ENCODE measurements at places on chromosomes 1 and 21. TPM values are rescaled to one million over a fixed set of nuclear protein-coding genes. Genes with fewer than 3 reads are reported as not detected.

DNA sequence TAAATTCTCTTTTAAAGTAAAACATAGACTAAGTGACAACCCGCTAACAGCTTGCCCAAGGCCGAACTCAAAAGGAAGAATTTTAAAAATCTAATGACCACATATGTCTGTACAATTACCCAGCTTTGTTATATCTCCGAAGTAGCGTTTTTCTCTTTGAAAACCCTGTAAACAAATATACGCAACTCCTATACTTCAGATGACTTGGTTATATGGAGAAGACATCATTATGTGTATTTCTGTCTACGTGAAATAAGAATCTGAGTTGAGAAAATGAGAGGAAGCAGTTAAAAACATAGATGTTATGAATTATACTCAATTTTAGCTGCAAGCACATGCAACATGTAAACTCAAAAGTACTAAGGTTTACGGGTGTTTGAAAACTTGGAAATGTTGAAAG is 2.0 kb downstream of the PBX1 start:
- H3K27me3 ChIP-seq = no peaks in the 10 kb centered on the region
- H3K36me3 ChIP-seq = no peaks in the 10 kb centered on the region
- peak overlapping the region; percentile 82 for H3K4me3 ChIP-seq
- no peak for DNase-seq

The ESRRG gene
- total RNA-seq = not detected

DNA sequence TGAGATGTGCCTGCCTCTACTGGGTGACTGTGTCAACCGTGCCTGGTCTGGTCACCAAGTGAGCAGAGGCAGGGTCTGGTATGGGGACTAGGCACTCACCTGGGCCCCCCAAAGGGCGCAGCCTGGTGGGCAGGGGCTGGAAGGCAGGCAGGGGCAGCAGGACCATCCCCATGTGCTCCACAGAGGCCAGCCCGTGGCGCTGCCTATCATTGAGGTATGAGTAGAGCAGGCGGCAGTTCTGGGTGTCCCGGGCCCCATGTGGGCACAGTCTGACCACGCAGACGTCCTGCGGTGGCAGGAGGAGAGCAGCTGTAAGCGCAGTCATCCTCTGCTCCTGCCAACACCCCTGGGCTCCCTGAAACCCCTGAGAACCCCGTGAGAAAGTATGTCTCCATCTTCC is 23.7 kb downstream of the SPOCD1 start:
- no peak overlapping the region for H3K4me3 ChIP-seq
- H3K27me3 ChIP-seq = no peaks in the 10 kb centered on the region
- H3K36me3 ChIP-seq = no peaks in the 10 kb centered on the region
- DNase-seq = no peak
- H3K27ac ChIP-seq = no peak overlapping the region

The TNFRSF18 gene
- 1.1 TPM for total RNA-seq

GRCh38 chr21:18522181-18522972 is 118.8 kb upstream of the TMPRSS15 start:
- H3K4me1 ChIP-seq = no peaks in the 10 kb centered on the region
- H3K4me3 ChIP-seq = no peak overlapping the region
- H3K36me3 ChIP-seq = no peaks in the 10 kb centered on the region
- no peaks in the 10 kb centered on the region for H3K27me3 ChIP-seq
- no peak overlapping the region for H3K27ac ChIP-seq
- DNase-seq = no peak

DNA sequence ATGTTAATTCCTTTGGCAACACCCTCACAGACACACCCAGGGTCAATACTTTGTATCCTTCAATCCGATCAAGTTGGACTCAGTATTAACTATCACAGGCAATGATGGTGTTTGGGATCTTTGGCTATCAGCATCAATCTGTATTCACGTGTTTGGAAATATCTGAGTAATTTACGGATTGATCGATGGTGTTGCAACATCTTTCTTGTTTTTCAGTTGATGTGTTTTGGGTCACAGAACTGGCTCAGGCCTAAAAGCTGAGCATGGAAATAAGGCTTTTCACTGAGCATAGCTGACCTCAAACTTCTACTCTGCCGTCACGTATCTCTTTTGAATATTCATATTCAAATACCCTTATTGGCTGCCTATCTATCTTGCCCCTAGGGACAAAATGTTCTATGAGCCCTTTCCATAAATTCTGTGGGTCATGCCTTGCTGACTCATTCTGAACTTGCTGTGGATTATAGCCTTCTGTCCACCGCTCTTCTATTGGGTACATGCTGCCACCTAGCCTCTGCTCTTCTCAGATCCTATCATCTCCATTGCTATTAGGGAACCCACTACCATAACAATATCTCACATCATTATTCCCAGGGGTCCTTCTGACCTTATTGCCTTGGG is 156.0 kb downstream of the PDE4B start:
- H3K27me3 ChIP-seq = no peaks in the 10 kb centered on the region
- peak; percentile 12 for DNase-seq
- H3K27ac ChIP-seq = no peak overlapping the region
- H3K4me1 ChIP-seq = no peaks in the 10 kb centered on the region
- H3K36me3 ChIP-seq = no peaks in the 10 kb centered on the region

- H3K4me3 ChIP-seq = no peak overlapping the region
- H3K36me3 ChIP-seq = peaks cover 4% of the 10 kb centered on the region
- no peaks in the 10 kb centered on the region for H3K27me3 ChIP-seq
- peaks cover 17% of the 10 kb centered on the region for H3K4me1 ChIP-seq
Observed at GRCh38 chr1:234369784-234370183, 3.5 kb upstream of the COA6 start.
